ENCODE measurements at places on chromosomes 6 and 20.

DNA sequence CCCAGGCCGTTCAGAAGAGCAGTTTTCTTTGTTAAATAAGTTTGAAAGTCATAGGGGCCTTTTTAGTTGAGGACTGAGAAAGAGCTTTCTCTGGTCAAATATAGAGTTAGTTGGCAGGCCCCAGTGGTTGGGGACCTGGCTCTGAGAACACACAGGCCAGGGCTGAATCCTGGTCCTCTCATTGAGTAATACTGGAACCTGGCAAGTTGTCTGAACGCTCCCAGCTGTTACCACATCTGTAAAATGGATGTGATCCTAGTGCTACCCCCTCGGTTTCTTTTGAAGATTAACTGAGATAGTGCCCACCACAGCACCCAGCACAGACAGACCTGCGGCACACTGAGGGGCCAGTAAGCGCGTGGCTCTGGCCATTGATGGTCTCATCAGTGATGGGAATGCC, 215.5 kb downstream of the ZDHHC14 start:
- DNase-seq, result no peak

DNA sequence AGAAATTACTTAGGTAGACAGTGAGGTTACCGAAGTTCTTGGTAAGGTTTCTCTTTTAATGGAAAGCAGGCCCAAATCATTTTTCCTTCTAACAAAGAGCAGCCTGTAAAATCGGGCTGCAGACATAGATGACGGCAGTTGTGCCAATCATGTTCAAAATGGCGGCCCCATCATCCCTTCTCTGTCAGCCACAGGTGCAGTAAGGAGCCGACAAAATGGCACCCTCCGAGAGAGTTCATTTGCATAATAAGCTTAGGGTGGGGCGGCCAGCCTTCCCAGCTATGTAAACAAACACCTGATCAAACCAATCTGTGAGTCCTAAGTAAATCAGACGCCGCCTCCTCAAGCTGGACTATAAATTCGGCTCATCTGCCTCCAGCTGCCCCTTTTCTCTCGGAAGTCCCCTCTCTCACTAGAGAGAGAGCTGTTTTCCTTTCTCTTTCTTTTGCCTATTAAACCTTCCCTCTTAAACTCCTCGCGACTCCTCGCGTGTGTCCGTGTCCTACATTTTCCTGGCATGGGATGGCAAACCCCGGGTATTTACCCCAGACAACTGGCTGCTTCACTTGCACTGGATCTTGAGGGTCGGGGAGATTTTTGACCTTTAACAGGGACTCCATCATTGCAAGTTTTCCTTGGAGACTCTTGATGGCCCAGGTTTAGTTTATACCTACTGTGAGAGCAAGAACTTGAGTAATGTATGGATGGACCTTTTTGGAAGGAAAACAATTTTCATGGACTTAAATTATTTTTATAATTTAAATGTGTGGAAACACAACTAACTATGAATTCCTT, 8.9 kb upstream of the DDR1 start:
- DNase-seq, result no peak

- DNase-seq, result no peak
These were observed 82.3 kb upstream of the GCM1 start for GRCh38 chr6:53230775-53231467.

- DNase-seq, result no peak
These were observed 120.4 kb downstream of the TOX2 start for GRCh38 chr20:44034965-44035635.

DNA sequence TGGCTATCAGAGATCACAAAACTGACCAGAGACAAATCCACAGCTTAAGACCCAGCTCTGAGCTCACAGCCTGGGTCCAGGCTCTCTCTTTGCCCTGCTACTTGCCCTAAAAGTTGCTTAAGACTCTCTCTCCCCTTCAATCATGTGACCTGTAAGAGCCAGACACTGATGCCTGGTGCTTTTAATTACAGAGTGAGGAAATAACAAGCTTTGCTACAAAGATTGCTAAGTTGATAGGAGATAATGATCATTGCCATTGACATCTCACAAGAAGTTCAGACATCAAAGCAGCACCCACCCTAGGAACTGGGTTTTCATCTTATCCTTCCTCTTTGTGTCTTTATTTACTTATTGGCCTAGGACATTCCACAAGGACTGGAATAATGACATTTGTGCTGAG, 125.9 kb upstream of the CD93 start:
- no peak for DNase-seq

DNA sequence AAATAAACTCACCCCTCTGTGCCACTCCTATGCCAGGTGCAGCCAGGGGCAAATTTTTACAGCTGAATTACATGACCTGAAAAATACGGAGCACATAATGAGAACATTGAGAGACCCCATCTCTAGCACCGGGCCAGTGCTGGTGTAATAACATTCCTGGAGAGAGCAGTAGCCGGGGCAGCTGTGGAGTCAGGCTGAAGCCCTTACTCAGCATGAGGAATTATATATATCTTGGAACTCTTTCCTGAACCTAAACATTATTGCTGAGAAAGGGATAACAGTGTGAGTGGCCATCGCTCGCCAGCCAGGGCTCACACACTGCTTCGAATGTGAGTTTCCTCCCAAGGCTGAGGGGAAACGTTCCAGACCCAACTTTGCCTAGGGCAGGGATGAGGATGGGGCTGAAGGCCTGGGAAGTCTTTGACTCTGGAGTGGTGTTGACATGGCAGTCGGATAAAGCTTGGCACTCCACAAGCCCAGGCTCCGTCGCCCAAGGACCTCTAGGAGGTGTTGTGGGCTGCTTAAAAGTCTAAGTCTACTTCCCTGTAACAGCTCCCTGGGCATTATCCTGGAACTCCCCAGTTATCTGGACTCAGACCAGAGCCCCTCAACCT, 269.8 kb downstream of the CDC5L start:
- no peak for DNase-seq

- no peak for DNase-seq
These were observed 142.1 kb downstream of the MYB start for GRCh38 chr6:135323202-135323668.

DNA sequence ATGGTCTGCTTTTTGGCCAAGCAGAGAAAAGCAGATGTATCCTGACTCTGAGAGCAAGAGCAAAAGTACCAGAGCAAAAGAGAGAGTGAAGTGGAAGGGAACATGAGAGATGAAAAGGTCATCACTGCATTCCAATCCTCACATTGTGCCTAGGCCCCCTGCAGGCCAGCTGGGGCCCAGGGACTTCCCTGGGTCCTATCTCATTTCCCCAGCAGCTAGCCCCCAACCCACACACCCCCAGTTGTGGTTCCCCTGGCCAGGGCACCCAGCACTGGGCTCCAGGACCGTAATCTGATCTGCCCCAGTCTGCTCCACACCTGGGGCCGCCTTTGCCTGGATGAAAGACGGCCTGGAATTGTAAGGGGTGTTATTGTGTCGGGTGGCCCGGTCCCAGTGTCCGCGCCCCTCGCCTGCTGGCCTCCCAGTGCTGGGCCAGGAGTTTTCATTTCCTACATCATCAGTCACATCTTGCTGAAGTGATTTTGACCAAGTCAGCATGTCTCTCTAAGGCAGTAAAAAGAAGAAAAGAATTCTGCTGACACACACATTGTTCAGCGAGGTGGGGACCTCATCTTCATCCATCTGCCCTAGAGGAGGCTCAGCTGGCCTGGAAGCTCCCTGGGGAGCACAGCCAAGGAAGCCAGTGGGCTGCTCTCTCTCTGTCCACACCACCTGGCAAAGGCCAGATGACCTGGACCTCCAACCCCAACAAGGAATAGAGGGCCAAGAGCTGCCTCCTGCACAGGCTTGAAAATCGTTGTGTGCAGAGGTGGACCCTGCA, 4.0 kb upstream of the BMP7 start:
- DNase-seq, result no peak
